ENCODE measurements at places on chromosomes 2 and 18.

DNA sequence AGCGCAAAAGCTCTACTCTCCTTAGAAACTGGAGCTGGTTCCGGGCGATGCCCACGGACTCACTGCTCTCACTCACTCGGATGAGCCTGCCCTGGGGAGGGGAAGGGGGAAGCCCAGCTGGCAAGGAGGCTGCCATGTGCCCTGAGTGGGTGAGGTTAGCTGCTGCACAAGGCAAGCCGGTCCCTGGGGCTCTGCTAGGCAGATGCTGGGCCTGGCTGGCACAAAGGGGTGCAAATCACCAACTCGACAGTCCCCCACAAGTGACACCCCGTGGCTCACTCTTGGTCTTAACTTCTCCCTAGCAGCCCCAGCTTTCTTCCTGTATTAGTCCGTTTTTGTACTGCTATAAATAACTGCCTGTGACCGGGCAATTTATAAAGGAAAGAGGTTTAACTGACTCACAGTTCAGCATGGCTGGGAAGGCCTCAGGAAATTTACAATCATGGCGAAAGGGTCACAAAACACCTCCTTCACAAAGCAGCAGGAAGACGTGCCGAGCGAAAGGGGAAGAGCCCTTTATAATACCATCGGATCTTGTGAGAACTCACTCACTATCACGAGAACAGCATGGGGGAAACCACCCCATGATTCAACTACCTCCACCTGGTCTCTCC is 33.2 kb downstream of the ADCY3 start:
- DNase-seq, result no peak

- no peak for DNase-seq
Observed at GRCh38 chr2:18047896-18048657, 169.6 kb downstream of the KCNS3 start.

DNA sequence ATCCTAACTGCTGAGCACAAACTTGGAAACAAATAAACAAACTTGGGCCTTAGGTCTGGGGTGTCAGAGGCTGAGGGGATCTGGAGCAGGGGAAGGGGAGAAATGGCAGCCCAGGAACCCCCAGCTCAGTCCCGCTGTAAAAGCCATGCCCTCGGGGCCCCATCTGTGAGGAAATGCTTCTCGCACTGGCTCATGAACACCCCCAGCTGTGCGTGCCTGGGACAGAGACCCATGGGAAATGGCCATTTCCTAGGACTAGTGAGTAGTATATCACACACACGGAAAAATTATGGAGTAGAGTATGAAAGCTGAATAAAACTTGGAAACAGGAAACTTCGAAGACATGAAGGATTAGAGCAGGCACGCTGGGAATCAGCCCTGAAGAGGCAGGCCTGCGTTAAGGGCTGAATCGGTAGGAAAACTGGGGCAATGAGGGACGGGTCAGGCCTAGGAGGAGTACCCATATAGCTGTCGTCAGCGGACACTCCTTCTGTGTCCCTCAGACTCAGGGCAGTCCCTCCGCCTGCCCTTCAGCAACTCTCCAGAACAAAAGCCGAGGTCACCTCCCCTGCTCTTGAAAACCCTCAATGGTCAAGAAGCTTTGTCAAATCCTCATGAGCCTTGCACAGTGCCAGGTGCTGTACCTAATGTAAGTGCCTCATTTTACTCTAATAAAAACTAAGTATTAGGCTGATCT is 120.8 kb upstream of the ODC1 start:
- no peak for DNase-seq

GRCh38 chr2:214367171-214367570 is 43.7 kb upstream of the VWC2L start:
- no peak for DNase-seq

- DNase-seq, result no peak
Observed at GRCh38 chr2:241924069-241924908, 54.8 kb downstream of the RTP5 start.

DNA sequence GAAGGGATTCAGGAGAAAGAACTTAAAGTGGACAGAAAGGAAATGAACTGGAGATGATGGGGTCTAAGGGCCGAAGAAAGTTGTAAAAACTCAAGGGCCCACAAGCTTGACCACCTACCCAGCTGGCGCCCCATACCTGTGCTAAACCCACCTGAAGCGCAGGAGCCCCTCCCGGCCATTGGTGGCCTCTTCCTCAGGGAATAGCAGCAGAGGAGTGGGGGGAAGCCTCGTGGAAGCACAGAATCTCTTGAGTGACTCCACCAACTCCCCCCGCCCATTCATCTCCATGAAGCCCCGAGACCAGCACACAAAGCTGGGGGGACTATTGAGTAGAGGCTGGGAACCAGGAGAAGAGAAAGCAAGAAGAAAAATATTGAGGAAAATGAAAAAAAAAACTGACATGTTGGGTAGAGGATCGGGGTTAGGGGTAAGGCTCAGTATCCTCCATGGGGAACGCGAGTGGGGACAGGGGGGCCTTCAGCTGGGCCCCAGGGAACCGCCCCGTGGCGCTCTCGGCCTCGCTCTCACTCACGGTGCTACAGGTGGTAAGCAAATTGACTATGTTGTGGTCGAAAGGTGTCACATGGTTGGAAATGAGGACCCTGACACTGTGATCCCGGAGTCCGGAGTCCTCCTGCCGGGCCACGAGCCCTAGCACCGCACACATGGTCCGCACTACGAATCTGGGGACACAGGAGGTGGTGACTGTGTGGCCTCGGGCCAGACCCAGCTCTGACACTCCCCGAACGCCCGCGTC is 728 bp downstream of the AUP1 start:
- no peak for DNase-seq

- DNase-seq, result no peak
Observed at GRCh38 chr2:68045342-68045741, 17.5 kb downstream of the C1D start.

- no peak for DNase-seq
Observed at GRCh38 chr2:219457784-219458369, 23.2 kb downstream of the SPEG start.

DNA sequence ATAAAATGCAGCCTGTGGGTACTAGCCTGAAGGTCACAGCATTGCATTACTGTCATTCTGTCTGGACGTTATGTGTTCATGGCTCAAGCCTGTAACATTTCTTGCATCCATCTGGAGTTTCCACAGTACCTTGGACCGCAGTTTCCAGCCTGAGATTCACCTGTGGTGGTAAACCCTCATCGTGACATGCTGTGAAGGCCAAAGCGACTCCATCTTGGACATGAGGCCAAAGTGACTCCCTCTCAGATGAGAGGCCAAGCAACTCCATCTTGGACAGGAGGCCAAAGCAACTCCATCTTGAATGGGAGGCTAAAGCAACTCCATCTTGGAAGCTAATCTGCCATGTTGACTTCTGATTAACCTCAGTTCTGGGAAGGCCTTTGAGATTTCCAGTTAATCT is 257.7 kb upstream of the MYT1L start:
- no peak for DNase-seq

- DNase-seq, result peak; percentile 58
Observed at GRCh38 chr2:101474731-101475384, at the start of gene RFX8. Gene RFX8 (minus strand): TSS chr2:101475112. CDS start chr2:101466848, 8,264 bp downstream.

- DNase-seq, result no peak
Observed at GRCh38 chr18:8654503-8655451, 45.5 kb downstream of the RAB12 start.

DNA sequence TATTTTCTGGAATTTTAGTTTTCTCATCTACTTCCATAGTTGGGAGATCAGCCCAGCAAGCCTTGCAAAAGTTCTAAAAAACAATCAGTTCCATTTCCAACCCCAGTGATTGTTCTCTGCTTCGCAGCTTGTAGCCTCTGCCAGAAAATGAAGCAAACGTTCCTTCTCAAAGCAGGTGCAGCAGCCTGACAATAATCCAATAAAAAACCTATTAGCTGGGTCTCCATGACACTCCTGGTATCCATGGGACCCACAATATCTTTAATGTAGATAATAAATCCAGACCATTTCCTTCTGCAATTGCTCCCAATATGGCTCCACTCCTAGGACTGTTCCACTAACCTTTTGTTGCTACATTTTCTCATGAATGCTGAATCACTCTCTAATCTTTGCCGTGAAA is 140.8 kb upstream of the SETBP1 start:
- no peak for DNase-seq

DNA sequence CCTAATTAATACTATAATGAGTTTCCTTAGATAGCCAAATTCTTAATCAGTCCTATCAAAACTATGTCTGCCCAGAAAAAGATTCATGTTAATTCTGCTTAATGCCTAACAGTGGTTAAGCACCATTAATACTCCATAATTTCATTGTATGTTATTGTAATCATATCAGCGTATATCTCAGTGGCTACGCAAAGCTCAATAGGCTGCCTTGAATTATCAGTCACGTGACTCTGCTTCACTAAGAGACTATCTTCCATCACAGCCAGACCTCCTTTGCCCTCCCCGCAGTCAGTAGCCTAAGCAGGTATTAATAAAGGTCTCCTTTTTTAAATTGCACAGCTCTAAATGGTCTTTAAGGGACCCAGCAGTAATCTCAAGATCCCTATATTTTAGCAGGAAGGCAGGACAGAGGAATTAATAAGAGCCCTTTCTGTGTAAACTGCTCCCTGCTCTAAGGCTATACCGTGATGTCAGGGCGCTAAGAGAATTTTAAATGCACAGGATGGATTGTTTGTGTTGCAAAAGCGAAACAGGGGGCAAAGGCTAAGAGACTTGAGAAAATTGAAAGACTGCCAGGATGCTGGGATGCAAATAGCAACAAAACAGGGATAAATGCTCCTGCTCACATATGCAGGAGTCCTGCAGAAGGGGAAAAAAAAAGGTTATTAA is 215.6 kb upstream of the POU3F3 start:
- DNase-seq, result no peak

GRCh38 chr2:34112161-34112560 is 513.1 kb upstream of the FAM98A start:
- DNase-seq, result no peak

GRCh38 chr2:222912117-222912516 is 51.3 kb downstream of the ACSL3 start:
- no peak for DNase-seq

GRCh38 chr2:207770602-207771404 is 1.1 kb upstream of the FZD5 start:
- DNase-seq, result no peak

DNA sequence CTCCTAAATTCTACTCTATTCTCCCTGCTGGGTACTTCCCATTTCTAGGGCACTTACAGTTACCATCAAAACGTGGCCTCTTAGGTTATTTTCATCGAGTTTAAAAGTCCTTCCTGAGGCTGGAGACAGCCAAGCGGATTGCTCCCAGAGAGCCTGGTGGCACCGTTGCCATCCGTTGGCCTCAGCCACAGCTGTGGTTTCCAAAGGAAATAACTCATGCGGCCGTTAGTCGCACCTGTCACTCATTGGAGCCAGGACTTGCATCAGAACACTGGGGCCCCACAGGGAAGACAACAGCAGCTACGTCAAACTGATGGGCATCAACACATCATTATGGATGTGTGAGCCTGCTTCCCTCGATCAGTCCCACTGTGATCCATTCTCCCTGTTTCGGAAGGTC is 453.4 kb downstream of the BCL11A start:
- DNase-seq, result no peak

GRCh38 chr18:78153362-78153761 is 826.3 kb upstream of the SALL3 start:
- DNase-seq, result no peak

DNA sequence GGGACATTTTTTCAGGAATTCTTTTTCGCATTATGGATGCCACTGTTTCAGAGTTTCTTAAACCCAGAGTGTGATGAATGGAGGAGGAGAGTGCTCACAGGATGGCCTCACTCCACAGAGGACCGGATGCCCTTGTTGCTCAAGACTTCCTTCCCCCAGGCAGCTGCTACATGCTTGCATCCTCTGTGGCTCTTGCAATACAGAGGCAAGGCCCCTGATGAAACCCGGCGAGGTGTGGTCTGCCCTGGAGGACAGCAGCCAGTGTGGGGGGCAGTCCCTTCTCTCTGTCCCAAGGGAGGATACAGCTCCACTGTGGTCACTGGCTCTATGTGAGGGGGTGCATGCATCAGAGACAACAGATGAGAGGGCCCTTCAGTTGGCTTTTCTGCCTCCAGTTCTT is 109.6 kb downstream of the SH3RF3 start:
- no peak for DNase-seq

- DNase-seq, result no peak
Observed at GRCh38 chr18:46478796-46479195, 178.2 kb downstream of the LOXHD1 start.

DNA sequence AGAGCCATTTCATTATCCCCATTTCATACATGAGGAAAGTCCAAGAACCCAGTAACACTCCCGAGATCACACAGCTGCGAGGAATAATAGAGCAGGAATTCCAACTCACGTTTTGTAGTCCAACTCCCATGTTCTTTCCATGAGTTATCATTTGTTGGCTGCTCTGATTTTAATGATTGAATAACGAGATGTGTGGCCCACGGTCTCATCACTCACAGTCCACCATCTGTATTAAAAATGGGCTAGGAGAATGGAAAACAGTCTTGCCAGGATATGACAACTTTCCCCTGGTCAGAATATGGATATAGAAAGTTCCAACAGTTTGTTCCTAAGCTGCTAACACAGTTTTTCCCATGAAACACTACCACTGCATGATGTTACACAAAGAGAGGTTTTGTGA is 147.5 kb downstream of the METTL4 start:
- DNase-seq, result no peak

GRCh38 chr2:13676269-13676668 is 956.2 kb upstream of the LRATD1 start:
- DNase-seq, result no peak

GRCh38 chr2:20669562-20670314 is 2.8 kb downstream of the GDF7 start:
- no peak for DNase-seq

- no peak for DNase-seq
Observed at GRCh38 chr18:75472906-75473305, 45.4 kb upstream of the SMIM21 start.

DNA sequence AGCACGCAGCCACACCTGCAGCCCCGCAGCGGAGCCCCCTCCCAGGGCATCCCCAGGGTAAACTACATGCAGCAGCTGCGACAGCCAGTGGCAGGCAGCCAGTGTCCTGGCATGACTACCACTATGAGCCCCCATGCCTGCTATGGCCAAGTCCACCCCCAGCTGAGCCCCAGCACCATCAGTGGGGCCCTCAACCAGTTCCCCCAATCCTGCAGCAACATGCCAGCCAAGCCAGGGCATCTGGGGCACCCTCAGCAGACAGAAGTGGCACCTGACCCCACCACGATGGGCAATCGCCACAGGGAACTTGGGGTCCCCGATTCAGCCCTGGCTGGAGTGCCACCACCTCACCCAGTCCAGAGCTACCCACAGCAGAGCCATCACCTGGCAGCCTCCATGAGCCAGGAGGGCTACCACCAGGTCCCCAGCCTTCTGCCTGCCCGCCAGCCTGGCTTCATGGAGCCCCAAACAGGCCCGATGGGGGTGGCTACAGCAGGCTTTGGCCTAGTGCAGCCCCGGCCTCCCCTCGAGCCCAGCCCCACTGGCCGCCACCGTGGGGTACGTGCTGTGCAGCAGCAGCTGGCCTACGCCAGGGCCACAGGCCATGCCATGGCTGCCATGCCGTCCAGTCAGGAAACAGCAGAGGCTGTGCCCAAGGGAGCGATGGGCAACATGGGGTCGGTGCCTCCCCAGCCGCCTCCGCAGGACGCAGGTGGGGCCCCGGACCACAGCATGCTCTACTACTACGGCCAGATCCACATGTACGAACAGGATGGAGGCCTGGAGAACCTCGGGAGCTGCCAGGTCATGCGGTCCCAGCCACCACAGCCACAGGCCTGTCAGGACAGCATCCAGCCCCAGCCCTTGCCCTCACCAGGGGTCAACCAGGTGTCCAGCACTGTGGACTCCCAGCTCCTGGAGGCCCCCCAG is 254.1 kb downstream of the GLI2 start:
- no peak for DNase-seq

- no peak for DNase-seq
Observed at GRCh38 chr2:221085341-221085900, 486.7 kb downstream of the EPHA4 start.

Data from stimulated activated CD8-positive, alpha-beta memory T cell treated with anti-CD3 and anti-CD28 coated beads, Interleukin-15, amount 100 ng/mL, for 48 hours (primary cell).